ENCODE measurements at places on chromosomes 4 and X.

DNA sequence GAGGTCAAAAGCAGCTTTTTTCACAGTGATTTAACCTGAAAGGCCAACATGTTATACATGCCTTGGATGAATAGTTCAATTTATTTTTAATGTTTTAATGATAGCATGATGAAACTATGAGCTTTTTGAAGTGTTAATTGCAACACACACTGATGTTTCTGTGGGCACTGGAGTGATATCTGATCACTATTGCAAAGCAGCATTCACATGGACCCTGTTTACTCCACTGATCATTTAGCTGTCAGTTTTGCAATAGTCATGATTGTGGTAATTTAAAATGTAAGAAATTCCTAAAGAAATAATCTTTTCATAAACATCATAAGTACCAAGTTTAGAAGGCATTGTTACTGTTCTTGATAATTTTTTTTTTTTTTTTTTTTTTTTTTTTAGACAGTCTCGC, 74.1 kb downstream of the ARSJ start:
- DNase-seq, result no peak

DNA sequence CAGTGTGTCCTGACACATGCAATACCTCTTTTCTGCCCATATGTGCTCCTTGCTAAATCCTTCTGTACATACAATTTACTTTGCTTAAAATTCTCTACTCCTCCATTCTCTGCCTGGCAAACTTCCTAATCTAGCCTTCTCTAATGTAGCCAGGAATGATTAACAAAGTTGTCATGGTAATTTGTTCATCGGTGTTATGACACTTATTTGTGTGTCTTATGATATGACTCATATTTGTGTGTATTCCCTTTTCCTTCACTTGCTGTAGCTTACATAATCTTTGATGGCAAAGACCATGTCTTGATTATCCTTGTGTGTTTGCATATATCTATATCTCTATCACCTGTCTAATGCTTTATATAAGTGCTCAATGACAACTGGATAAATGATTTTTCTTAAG, 133.3 kb downstream of the COL25A1 start:
- no peak for DNase-seq

- no peak for DNase-seq
Measured at GRCh38 chr4:98728871-98729270, 70.5 kb upstream of the TSPAN5 start.

DNA sequence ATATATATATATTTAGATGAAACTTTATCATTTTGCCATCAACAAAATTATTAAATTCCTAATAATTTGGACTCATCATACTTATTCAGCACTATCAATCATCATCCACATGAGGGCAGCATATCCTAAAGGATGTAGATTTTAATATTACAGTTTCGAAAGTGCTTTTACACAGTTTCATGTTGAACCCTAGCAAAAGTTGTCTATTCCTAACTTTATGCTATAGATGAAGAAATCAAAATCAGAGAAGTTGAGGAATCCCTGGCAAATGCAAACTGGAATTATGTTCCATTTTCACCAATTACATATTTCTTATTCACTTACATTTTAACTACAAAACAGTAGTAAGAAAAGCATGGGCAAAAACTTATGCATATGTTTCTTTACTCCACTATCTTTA, 36.6 kb upstream of the UGT2A1 start:
- no peak for DNase-seq

DNA sequence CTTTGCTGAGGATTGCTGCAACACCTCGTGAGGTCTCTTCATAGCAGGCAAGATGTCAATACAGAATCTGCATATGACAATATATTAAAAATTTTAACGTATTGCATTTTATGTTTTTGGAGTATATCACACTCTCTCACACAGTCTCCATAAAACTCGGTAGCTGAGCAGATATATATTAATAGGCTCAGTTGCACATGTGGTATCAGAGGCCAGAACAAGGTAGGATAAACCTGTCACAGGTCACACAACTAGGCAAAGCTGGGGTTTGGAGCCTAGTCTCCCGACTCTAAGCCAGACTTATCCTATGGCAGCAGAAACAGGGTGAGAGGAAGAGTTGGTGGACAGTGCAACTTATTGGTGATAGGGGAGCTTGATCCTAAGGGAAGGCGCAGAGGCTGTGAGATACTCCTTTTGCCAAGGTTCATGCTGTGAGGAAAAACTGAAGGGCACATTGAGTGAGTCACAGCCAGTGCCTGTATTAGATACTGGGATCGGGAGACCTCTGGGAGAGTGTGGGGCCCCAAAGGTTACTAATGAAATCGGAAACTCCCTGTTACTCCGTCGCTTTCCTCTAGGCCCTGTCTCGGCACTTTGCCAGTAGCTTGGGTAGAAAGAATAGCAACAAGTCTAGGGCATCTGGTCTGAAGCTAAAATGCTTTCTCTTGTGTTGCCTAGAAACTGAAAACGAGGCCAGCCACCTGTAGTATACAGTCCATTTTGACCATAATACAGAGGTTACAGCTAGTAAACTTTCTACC, 195.7 kb downstream of the ARHGAP10 start:
- no peak for DNase-seq

GRCh38 chr4:186942758-186943377, 219.2 kb upstream of the FAT1 start:
- DNase-seq, result no peak

DNA sequence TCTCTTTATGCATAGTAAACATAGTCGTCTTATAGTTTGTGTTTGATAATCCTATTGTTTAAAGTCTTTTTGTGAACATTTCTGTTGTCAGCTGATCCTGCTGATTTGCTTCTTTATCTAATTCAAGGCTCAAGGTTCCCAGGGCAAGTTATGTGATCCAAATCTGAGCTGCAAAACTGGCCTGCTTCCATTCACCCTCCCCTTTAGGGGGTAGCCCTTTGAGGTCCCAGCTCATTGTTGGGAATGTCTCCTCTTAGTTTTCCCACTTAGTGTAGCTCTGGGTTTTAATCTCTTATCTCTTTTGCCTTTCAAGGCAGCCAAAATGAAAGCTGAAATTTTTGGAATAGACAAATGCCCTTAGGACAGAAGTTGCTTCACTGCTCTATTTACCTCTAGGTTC, 40.2 kb upstream of the MAGED1 start:
- DNase-seq, result no peak

GRCh38 chrX:112819008-112819640, 21.5 kb downstream of the AMOT start:
- no peak for DNase-seq

DNA sequence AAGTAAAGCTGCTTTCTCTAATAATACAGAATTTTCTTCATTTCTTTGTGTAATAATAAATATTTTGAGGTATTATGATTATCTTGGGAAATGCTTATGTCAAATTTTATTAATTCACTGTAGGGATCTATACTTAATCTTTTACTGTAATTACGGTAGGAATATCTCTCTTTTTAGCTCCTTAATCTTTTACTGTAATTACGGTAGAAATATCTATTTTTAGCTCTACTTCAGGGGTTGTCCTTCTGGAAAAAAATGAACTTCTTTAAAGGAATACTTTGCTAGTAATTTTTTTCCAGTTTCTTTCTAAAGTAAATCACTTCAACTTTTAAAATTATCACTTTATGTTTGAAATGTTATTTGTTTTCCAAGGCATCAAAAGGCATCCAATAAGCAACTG, 2229.4 kb upstream of the AGA start:
- DNase-seq, result no peak

GRCh38 chrX:153867671-153868070, 18.3 kb downstream of the L1CAM start:
- DNase-seq, result no peak

DNA sequence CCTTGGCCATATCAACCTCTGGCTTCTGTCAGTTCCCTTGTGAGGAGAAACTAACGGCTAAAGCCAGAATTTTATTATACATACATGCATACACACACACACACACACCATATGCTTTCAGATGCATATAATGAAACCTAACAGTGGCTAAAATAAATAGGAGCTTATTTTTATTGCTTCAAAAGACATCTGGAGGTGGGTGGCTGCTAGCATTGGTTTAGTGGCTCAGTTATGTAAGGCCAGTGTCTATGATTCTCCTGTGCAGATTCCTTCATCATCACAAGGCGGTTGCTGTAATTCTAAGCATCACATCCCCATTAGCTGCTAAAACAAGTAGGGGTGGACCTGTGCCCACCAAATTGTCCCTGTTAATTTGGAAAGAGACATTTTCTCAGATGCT, 110.8 kb downstream of the MAPK10 start:
- DNase-seq, result no peak

DNA sequence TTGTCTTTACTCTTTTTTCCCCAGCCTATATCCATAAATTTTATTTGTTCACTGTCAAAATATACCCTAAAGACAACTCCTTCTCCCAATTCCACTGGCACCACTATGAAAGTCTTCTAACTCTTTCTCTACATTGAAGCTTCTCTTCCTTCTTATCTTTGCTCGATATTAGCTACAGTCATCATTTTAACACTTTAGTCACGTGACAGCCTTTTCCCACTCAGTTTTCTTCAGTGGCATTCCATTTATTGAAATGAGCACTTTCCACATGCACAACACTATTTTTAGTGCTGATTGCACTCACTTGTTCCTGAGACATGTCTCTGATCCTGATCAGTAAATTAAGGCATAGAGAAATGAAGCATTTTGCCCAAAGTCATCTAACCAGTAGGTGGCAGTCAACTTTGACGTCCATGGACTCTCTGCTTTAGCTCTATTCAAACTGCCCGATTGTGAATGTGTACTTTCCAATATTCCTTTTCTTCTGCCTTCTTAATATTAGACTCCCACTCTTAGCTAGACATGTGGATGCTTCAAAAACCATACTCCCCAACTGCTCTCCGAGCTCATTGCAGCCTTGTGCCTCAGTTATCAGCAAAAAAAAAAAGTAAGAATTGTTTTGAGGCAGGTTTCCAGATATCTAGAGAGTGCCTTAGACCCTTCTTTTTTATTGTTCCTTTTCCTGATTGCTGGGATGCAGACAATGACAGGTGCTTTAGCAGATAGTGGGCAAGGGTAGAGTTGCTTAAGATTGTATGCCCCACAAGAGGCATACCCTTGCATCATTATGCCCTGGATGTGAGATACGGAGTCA, 394.4 kb upstream of the ADGRL3 start:
- no peak for DNase-seq

- DNase-seq, result no peak
Measured at GRCh38 chrX:6223516-6223915, 5.2 kb downstream of the NLGN4X start.

DNA sequence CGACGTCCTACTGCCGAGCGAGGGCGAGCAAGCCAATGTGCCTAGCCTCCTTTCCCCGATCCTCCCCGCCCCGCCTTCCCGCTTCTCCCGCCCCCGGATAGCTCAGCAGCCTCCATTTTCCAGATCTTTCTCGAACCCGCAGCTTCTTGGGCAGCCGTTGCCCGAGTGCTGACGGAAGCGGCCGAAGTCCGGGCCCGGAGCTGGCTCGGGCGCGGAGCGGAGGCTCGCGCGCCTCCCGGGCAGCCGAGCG, 172 bp upstream of the HSPA4L start:
- no peak for DNase-seq

- DNase-seq, result no peak
Measured at GRCh38 chr4:88752076-88752463, 54.4 kb upstream of the NAP1L5 start.

- DNase-seq, result no peak
Measured at GRCh38 chr4:102764901-102765300, 4.1 kb upstream of the MANBA start.

- DNase-seq, result no peak
Measured at GRCh38 chrX:108029928-108030711, 14.7 kb upstream of the VSIG1 start.

DNA sequence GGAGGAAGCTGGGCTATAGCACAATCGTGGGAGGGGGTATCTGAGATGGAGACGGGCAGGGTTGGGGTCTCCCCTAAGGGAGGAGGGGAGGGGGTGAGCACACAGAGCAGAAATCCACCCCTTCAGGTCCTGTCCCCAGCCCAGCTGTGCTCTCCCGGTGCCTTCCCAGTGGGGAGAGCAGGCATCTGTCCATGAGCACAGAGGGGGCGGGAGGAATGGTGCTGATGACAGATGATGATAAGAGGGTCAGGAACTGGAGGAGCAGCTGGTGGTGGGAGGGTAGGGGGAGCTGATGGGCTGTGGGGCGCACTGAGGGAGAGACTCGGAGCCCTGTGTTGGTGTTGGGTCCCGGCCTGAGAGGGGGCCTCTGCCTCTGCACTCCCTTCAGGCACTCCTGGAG, 8.6 kb downstream of the ATP2B3 start:
- no peak for DNase-seq

GRCh38 chrX:132766452-132766851, 192.0 kb downstream of the HS6ST2 start:
- DNase-seq, result no peak

DNA sequence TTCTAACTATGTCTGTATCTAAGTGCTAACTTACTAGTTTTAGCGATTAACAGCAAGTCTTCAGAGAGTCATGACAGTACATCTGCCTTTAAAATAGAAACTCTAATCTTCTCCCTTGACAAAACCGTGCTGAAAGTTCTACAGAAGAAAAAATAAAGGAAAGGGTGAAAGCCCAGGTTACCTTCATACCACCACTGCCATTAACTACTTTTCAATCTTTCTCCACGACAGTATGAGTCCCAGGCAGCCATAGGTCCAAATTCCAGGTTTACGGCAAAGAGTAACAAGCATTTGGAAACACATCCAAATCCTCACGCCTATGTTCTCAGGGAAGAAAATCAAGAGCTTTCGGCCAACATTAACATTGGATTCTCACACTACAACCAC, 12.4 kb upstream of the ZCCHC13 start:
- DNase-seq, result no peak

All from stimulated activated CD8-positive, alpha-beta memory T cell treated with anti-CD3 and anti-CD28 coated beads, Interleukin-2, amount 100 ng/mL, for 1 hour (primary cell).